ENCODE measurements at places on chromosomes 16 and 17.

DNA sequence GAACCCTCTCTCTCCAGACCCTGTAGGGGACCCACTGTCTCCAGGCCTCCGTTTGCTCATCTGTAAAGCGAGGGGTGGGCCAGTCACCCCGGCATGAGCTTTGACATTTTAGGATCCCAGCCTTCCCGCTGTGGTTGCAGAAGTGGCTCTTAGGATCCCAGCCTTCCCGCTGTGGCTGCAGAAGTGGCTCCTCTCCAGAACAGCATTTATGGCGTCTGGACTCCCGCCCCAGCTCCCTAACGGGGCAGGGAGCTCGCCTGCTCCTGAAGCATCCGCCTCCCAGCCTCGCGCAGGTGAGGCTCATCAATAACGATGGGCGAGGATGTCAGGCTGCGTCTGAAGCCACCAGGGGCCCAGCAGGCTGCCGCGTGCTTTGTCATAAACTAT is 222.3 kb upstream of the TNRC6C start:
- DNase-seq = peak; percentile 71

GRCh38 chr16:68005211-68005610 is 5.9 kb upstream of the DPEP2 start:
- no peak for DNase-seq

- no peak for DNase-seq
These were observed 1.2 kb upstream of the SHISA9 start for GRCh38 chr16:12900156-12900555.

DNA sequence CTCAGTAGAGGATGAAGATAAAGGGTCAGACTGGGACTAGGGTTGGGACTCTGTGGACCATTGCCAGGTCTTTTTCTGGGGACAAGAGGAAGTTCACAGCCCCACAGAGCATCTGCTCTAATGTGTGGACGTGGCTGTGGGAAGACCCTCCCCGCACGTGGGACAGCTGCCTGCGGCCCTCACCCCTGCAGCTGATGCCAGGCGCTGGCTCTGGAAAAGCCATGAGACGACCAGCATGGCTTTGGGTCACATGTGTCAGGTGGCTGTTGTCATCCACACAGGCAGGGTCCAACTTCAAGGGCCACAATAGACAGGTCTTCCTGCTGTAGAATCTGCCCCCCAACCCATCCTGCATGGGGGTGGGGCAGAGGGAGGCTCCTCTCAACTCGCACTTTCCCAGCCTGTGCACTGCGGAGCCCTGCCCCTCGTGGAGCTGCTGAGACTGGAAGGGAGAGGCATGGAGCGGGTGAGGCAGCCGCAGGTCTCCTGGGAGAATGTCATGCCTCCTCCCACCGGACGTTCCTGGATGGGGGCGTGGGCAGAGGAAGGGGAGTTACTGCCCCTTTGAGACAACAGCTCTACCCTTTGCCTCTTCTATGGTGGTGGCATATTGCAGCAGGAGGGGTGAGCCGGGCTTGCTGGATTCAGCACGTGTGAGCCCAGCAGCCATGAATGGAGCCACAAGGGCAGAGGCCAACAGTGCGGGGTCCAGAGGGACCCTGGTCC is 53.4 kb downstream of the PIMREG start:
- no peak for DNase-seq

DNA sequence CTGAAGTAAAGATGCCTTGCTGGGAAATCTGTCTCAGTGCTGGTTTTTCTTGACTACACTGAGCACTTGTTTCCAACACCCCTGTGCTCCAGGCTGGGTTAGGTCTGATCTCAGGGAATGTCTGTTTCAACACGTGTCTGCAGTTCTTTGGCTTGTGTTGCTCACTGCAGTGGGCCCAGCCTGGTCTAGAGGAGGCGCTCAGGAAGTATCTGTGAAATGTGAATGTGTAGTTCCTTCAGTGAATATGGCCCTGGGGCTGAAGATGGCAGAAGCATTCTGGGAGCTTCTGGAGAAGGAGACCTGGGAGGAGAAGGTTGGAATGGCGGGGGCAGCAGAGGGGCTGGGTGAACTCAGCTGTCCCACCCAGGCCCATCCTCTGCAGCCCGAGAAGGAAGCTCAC is 8.1 kb upstream of the YPEL3 start:
- no peak for DNase-seq

DNA sequence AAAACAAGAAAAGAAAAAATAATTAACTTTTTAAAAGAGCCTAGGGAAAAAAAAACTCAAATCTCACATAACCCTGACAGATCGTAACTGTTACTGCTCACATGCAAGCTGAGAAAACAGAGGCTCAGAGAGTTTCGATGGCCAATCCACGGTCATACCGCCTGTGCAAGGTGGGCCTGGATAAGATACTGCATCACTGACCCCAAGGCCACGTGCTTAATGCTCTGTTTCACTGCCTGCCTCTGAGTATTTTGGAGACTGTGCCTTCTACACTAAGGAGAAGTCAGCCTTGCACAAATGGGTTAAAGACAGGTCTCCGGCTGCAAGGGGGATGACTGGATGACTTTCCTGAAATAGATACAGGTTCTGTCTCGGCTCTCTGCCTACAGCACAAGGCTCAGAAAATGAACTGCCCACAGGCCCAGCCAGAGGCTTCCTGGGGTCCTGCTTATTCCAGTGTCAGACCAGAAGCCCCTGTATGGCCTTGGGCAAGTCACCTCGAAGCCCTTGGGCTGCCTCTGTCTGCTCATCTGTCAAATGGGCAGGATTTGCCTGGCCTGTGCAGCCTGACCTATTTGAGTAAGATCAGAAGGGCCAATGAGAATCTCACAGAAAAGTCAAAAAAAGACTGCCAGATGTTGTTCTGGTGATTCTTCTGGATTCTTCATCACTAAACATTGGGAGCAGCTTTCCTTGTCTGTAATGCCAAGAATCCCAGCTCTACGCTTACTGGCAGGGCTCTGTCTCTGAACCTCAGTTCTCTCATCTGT is 25.8 kb downstream of the CNGB1 start:
- DNase-seq = no peak

DNA sequence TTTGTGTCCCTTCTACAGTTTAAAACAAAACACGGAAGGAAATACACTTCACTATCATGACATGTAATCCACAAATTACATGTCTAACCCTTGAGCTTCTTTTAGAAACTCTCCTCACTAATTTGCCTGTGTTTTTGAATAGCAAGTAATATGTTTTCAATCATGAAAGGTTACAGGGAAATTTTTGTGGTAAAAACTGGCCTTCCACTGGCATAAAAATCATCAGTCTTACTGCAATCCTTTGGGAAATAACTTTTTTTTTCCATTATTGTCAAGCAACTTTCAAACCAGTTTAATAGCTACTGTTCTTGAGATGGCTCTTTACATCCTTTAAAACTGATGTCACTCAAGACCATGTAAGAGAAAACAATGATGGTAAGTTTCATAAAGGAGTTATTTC is 27.0 kb downstream of the MYO1D start:
- DNase-seq = no peak

GRCh38 chr17:50922721-50923405 is 56.7 kb upstream of the TOB1 start:
- DNase-seq = no peak

GRCh38 chr16:1828645-1829410 is 1.8 kb downstream of the FAHD1 start:
- DNase-seq = no peak

GRCh38 chr17:66522591-66523272 is 220.3 kb downstream of the PRKCA start:
- DNase-seq = no peak

DNA sequence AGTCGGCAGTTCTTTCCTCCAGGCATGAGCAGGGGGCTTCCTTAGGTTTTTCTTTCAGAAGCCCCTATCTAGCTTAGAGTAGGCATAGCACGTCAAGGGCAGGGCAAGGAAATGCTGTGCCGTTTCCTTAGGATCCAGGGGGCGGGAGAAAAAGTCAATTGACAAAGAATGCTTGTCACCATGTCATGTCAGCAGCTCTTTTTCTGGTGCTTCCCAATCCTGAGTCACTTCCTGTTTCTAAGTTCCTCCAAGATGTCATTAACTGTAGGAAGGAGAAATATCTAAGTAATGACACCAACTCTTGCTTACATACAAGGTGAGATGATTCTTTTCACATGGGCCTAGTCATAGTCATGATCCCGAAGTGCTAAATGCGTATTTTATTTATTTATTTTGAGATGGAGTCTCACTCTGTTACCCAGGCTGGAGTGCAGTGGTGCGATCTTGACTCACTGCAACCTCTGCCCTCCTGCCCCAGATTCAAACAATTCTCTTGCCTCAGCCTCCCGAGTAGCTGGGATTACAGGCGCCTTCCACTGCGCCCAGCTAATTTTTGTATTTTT is 35.2 kb downstream of the GJC1 start:
- DNase-seq = peak; percentile 63

- no peak for DNase-seq
These were observed 82.1 kb downstream of the CFDP1 start for GRCh38 chr16:75351183-75351582.

- DNase-seq = no peak
These were observed 83.7 kb downstream of the ITFG1 start for GRCh38 chr16:47377154-47377553.

DNA sequence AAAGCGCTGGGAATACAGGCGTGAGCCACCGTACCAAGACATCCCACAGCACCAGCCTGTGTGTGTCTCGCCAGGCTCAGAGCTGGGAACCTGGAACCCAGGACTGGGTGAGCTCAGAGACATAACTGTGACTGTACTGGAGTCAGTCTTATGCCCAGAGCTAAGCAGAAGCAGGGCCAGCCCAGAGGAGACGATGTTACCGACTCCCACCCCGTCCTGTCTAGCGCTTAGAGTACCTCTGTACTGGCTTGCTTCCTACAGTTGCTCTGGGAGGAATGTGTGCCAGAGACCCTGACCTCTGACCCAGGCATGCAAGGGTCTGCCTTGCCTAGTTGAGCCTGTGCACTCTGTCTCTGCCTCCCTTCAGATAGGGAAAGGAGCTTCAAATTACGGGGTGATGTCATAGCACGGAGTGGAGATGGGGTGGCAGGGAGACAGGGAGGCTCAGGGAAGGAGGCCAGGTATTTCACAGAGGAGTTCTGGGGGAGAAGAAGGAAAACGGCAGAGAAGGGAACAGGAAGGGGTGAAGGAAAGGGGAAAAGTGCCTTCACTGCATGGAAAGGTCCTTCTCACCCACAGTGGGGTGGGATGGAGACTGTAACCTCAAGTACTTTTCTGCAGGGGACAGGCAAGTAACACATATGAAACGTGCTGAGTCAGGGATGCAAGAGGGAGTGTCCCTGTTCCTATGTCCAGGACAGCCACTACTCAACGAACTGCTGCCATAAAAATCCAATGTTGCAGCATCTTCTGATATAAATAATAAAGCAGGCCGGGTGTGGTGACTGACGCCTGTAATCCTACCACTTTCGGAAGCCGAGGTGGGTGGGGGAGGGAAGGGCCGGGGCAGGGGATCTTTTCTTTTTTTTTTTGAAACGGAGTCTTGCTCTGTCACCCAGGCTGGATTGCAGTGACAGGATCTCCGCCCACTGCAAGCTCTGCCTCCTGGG is 5.8 kb upstream of the ARMC5 start:
- DNase-seq = no peak

- no peak for DNase-seq
These were observed 93.4 kb upstream of the CDH5 start for GRCh38 chr16:66273053-66273452.

GRCh38 chr17:57747221-57748017 is 2.3 kb upstream of the CCDC182 start:
- peak; percentile 85 for DNase-seq

DNA sequence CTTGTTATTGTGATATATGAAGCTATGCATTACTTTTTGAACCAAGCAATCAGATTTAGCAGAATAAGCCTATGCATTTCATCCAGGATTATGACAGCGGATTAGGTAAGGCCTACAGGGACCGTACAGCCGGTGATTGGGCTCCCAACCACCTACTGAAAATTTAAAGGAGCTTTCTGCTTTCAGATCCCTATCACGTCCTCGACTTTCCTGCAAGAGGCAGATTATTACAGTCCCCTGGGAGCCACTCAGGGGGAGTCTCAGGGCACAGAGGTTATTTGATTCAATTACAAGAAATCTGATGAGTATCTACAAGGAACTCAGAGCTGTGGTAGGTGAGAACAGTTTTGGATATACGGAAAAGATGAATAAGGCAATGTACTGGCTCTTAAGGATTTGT is 80.7 kb downstream of the HS3ST3B1 start:
- no peak for DNase-seq

GRCh38 chr17:60525328-60525684 is 736 bp downstream of the APPBP2 start:
- no peak for DNase-seq

DNA sequence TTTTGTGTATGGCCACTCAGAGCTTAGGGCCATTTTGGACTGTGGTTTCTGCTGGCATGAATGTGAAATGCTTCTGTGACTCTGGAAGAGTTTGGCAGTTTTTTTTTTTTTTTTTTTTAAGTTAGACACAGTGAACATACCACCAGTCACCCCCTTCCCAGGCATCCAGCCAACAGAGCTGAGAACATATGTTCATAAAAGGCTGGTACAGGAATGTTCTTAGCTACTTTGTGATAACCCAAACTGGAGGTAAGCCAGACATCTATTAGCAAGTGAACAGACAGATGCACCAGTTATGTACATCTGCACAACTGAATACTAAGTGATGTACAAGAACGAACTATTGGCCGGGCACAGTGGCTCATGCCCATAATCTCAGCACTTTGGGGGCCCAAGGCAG is 92.7 kb downstream of the ABCC1 start:
- peak; percentile 21 for DNase-seq

GRCh38 chr17:9948928-9949327 is 43.9 kb upstream of the RCVRN start:
- no peak for DNase-seq

DNA sequence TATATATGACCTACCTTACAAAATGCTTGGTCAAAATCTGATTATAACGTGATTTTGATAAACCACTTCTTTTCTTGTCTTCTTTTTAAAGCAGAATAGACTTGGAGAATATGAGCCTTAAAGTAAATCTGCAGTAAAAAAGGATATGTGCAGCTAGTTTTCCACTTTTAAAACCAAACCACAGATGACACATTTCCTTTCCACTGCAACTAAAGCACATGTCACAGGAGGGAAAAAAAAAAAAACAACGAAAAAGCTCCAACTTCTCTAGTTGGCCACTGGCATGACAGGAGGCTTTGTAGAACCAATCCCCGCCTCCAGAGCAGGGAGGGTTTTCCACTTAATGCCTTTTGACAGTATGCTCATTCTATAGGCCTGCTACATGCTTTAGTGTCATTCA is at the start of gene EVI2A:
Gene EVI2A, minus strand, starts transcription at position 142 of the 400 bp plus-strand sequence. CDS start 2,609 bp downstream, outside the sequence.
- DNase-seq = no peak

DNA sequence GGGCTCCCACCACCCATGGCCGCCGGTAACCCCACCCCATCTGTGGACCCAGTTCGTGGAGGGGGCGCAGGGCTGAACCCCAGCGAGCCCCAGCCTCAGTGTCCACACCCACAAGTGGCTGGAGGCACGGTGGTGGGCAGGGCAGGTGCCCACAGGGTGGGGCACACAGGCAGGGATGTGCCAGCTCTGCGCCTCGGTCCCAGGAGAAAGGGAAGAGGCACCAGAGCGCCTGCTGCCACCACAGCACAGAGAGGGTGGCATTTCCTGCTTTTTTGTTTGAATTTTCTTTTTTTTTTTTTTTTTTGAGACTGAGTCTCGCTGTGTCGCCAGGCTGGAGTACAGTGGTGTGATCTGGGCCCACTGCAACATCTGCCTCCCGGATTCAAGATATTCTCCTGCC is 19.0 kb downstream of the ZFPM1 start:
- no peak for DNase-seq

GRCh38 chr16:74623839-74624235 is 16.9 kb upstream of the GLG1 start:
- DNase-seq = no peak

Data from cerebellar cortex (tissue), 1 donor.